K562 (cell line): ENCODE measurements at places on chromosomes 13 and 19. TPM values are rescaled to one million over a fixed set of nuclear protein-coding genes. Genes with fewer than 3 reads are reported as not detected.

DNA sequence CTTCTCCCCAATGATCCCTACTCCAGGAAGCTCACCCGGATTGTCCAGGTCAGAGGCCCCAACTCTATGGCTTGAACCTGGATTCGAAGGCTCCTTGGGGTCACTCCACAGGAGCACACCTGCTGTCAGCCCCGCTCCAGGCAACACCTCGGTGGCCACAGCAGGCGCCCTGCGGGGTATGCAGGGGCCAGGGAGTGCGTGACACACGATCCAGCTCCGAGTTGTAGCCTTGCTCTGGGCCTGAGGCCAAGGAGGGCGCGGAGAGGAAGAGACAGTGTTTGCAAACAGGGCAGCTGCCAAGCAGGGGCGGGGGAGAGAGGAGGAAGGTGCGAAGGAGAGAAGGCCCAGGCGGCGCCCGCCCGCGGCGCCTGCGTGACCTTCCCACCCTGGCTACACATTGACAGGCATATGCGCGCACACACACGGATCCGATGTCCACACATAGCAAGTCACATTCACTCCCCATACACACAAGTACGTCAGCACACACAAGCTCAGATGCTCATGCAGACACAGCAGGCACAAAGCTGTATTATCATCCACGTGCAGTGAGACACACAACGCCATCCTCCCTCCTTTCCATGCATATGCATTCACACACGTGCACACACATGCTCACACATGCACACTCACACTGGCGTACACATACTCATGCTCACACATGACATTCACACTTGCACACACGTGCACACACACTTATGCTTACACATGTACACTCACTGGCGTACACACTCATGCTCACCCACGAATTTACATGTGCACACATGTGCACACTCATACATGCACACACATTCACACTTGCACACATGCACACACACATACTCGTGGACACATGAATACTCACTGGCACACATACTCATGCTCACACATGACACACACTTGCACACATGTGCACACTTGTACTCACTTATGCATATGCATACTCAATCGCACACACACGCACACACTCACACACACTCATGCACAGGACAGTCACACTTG lies 10.4 kb downstream of the SBK2 start:
- DNase-seq, result no peak

DNA sequence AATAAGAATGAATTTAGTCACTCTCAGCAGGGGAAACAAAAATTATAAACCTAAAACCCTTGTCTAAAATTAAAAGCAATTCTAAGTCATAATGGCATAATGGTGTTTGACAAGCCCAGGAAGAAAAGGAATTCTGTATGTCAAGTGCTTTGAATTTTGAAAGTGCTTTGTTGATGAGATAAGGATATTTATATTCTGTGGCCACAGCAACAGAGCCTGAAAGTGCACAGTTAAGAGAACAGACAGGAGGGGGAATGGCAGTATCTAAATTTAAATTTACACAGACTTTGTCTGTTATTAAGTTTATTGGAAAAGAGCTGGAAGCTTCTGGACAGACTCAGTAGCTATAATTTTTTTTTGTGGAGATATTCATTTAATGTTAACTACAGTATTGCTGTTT lies 69.8 kb downstream of the OLFM4 start:
- DNase-seq, result no peak

- DNase-seq, result no peak
Measured at GRCh38 chr19:11016631-11017030, 55.8 kb downstream of the SMARCA4 start.

DNA sequence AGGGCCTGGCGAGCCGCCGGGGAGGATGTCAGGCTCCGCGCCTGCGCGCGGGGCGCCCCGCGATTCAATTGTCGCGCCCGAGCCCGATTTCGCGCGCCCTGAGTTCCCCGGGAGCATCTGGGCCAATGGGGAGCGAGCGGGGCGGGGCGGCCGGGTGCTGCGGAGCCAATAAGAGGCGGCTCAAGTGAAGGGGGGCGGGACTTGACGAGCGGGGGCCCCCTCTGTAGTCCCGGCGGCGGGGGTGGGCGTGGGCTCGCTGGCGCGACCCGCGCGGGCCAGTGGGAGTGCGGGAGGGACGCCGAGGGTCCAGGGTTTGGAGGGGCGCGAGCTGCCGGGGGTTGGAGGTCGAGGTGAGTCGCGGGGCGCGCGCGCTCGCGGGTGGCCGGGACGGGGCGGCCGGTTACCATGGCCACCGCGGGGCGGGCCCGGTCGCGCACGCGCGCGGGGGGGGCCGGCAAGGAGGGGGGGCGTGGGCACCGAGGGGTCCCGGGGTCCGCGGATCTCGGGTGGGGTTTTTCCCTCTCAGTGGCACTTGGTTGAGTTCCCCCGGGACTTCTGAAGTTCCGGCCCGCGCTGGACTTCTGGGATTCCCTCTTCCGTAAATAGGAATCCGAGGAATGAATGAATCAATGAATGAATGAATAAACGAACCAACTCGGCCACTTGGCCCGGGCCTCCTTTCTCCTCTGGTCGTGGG lies 744 bp downstream of the UHRF1 start:
- peak; percentile 98 for DNase-seq

DNA sequence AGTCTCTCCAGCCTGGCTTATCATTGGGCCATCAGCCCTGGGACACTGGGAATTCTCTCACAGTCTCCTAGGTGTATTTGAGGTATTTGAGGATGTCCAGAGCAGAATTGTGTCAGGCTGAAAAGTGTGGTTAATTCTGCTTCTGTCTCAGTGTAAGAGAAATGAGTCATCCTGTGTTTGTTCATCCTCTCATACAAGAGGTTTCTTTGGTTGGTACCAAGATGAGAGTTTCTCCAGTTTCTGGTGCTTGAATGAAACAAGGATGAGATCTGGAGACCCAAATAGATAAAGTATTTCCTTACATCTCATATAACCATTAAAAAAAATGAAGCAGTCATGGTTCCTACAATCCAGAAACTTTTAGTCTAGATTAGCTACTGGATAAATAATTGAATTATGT lies 7.7 kb downstream of the ZNF253 start:
- DNase-seq, result no peak

DNA sequence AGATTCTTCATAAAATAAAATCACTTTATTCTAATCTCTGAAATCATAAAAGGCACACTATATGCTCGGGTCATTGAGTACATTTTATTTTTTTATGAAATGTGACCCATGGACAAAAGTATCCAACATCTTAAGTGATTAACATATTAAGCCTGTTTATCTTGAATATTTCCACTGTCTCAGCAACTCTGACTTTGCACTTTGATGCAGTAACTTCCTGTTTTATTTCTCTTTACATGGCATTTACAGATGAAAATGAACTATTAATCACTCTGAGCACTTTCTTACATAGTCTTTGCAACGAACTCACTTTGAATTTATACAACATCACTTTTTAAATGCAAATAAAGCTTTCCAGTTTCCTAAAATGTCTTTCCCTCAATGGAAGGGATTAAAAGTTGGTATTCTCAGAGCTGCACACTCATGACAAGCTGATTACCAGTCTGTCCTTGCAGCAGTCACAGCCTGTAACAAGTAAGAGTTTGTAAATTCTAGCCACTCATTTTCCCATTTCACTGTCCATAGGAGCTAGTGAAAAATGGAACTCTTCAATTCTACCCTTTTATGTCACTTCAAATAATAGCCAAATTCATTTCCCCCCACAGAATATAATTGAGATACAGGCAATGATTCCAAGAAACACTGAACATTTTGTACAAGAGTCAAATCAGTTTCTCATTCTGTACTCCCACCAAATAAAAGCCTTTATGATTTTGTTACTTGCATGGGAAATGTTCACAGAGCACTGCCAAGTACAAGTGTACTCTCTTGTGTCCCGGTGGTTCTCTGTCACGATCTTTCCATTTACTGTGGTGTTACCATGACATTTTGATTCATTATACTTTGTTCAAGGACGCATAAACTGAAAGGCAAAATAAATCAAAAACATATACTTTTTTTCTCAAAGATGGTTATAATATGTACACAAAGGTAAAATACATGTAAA lies 1968.9 kb downstream of the PCDH9 start:
- no peak for DNase-seq

DNA sequence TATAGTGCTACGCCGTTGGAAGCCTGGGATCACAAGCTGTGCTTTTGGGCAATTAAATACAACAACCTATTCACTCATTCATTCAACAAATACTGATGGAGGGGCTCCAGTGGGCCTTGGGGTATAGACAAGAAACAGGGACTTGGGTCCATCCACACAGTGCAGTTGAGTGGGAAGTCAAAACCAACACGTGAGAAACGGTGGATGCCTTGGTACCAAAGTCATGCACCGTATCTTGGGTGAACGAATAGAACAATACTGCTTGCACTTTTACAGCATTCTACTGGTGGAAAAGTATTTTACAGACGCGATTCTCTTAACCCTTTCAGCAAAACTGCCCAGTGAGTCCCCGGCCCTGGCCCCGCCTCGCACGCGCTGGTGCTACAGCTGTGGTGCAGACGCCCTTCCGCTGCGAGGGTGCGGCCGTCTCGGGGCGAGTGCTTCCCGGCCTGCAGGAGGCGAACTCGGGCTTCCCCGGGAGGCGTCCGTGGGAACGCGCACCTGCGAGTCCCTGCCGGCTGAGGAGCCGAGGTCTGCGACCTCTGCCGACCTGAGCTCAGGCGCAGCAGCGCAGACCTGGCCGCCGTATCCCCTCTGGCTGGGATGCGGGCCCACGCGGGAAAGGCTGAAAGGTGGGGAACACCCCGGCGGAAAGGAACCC lies 8.3 kb downstream of the TNFRSF19 start:
- peak; percentile 48 for DNase-seq

Gene PLVAP
- 0.75 and 0.81 TPM in 2 replicates for total RNA-seq

Gene DMRTC2
- not detected in 2 replicates for total RNA-seq

Gene LAIR1
- 0.20 and 0.24 TPM in 2 replicates for total RNA-seq

Gene ZNF846
- 5.1 and 7.8 TPM in 2 replicates for total RNA-seq

Gene PIN1
- total RNA-seq, result 97.6 and 104 TPM in 2 replicates
